Gastrocnemius medialis (tissue), 4 donors: ENCODE measurements at places on chromosomes 13 and 19. TPM values are rescaled to one million over a fixed set of nuclear protein-coding genes. Genes with fewer than 3 reads are reported as not detected.

DNA sequence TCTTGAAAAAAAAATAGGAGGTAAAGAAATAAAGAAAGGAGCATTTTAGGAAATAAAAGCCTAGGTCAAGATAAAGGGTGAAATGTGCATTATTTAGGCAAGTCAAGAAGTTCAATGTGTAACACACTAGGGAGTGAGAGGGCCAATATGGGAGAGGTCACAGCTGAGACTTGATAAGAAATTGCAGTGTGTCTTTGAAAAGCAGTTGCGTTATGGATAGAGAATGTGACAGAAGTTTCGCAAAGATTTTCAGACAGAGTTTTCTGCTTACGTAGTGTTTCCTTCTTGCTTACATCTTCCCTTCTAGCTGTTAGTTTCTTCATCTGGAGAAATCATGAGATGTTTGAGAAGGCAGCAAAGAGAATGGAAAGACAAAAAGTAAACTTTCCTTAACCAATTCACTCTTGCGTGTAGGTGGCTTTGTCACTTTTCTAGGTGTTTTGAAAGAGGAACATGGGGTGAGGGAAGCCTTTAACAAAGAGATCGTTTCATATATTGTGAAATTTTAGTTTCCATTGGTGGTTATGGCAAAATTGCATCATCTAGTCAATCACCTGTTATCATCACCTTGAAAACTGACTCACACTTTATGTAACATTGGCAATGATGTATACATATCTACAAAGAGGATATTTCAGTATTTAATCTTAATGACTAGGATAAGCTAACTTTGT is 975.5 kb downstream of the OLFM4 start:
- no peaks in the 10 kb centered on the region for H3K27me3 ChIP-seq
- H3K4me1 ChIP-seq, result no peaks in the 10 kb centered on the region
- no peak for DNase-seq
- no peak overlapping the region for H3K27ac ChIP-seq
- H3K36me3 ChIP-seq, result no peaks in the 10 kb centered on the region

DNA sequence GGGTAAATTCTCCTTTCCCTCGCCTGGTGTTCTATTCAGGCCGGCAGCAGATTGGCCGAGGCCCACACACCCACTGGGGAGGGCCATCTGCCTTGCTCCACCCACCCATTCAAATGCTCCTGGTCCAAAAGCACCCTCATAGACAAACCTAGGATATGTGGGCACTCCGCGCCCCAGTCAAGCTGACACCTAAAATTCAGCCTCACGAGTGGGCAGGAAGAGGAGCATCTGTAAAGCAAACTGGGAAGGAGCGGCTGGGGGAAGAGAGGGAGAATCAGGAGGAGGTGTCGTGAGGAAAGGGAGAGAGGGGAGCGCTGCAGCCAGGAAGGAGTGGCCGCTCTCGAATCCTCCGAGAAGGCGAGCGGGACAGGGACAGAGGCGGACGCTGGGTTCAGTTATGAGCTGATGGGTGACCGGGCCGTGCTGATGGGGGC is 136.9 kb downstream of the USP12 start:
- H3K27ac ChIP-seq, result no peak overlapping the region
- DNase-seq, result no peak
- no peaks in the 10 kb centered on the region for H3K27me3 ChIP-seq
- no peaks in the 10 kb centered on the region for H3K36me3 ChIP-seq
- no peaks in the 10 kb centered on the region for H3K4me1 ChIP-seq

DNA sequence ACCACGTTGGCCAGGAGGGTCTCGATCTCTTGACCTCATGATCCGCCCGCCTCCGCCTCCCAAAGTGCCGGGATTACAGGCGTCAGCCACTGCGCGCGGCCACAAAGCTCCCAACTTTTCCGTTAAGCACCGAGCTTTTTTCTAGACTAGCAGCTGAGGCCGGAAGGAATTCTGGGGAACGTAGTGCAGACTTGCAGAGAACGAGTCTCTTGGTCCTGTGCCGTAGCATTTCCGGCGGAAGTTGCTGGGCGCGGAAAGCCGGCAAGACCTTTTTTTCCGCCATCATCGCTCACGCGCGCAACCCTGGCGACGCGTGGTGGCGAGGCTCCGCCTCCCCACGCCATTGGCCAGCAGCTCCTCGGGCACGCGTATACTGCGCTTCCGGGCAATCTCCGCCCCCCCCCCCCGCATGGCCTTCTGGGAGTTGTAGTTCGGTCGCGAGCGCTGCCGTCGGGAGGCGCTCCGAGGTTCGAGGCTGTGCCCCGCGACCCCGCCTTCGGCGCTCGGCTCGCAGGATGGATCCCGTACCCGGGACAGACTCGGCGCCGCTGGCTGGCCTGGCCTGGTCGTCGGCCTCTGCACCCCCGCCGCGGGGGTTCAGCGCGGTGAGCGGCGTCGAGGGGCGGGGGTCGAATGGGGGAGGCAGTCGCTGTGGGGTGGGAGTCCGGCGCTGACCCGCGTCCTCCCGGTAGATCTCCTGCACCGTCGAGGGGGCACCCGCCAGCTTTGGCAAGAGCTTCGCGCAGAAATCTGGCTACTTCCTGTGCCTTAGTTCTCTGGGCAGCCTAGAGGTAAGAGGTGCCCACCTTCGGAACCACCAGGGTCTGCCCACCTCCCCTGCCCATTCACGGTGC is at the start of gene MVB12A:
TSS of gene MVB12A (plus strand) at position 427 of the 854 bp plus-strand sequence. CDS start at position 516, 89 bp downstream.
- H3K4me3 ChIP-seq, result peak within 1 kb of the TSS; percentile 96
- H3K36me3 ChIP-seq, result no peaks in the 10 kb centered on the region
- DNase-seq, result peak; percentile 97
- peaks cover 11% of the 10 kb centered on the region for H3K4me1 ChIP-seq
- no peaks in the 10 kb centered on the region for H3K27me3 ChIP-seq
- peak within 1 kb of the TSS; percentile 82 for H3K27ac ChIP-seq

GRCh38 chr19:30153326-30154210 is 211.5 kb downstream of the URI1 start:
- no peaks in the 10 kb centered on the region for H3K27me3 ChIP-seq
- no peak overlapping the region for H3K4me3 ChIP-seq
- H3K27ac ChIP-seq, result no peak overlapping the region
- H3K4me1 ChIP-seq, result no peaks in the 10 kb centered on the region
- H3K36me3 ChIP-seq, result no peaks in the 10 kb centered on the region
- DNase-seq, result no peak

DNA sequence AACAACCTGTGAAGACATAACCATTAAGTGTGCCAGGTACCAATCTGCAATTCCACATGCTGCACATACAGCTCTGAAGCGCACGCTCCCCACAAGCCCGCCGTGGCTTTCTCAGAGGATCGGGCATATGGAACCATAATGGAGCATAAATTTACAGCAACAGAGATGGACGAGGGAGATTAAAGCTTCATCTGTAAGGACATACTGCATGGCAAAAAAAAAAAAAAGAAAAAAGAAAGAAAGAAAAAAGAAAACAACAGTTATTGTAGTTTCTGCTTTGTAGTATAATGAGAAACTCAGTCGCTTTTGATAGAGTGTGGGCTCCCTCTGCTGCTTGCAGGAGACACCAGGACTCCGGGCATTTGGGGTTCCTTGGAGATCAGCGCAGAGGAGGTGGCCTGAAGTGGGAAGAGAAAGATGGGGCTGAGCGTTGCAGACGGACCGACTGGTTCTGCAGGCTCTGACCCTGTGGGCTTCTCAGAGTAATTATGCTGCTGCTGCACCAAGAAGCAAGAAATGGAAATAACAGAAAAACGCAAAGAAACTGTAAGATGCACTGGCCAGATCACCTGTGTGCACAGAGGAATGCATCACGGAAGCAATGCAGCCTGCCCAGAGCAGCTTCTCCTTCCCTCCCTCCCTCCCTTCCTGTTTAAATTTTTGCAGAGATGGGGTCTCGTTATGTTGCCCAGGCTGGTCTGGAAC is 10.8 kb upstream of the PDCD5 start:
- H3K4me1 ChIP-seq, result no peaks in the 10 kb centered on the region
- DNase-seq, result peak; percentile 15
- H3K27me3 ChIP-seq, result peaks cover 8% of the 10 kb centered on the region

DNA sequence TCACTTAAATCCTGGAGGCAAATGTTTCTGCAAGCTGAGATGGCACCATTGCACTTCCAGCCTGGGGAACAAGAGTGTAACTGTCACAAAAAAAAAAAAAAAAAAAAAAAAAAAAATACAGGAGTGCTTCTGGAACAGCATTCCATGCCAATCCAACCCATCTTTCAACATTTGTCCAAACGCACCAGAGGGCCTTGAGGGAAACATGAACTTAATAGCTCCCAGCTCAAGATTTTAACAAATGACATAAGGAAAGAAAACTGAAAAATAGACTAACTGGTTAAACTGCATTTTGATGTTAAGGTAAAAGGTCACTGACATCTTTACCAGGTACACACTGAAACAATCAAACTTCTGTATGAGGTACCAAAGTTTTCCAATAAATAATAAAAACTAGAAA is 47.7 kb upstream of the ZNF83 start:
- no peak overlapping the region for H3K4me3 ChIP-seq
- H3K4me1 ChIP-seq, result peaks cover under 1% of the 10 kb centered on the region
- H3K36me3 ChIP-seq, result no peaks in the 10 kb centered on the region
- H3K27me3 ChIP-seq, result no peaks in the 10 kb centered on the region

GRCh38 chr19:11451327-11451870 is 16.0 kb downstream of the PRKCSH start:
- no peak for DNase-seq
- no peaks in the 10 kb centered on the region for H3K4me1 ChIP-seq
- no peaks in the 10 kb centered on the region for H3K36me3 ChIP-seq
- no peak overlapping the region for H3K27ac ChIP-seq

GRCh38 chr13:36806102-36806501 is 12.9 kb upstream of the RFXAP start:
- H3K36me3 ChIP-seq, result no peaks in the 10 kb centered on the region
- no peak for DNase-seq
- H3K4me3 ChIP-seq, result no peak overlapping the region
- no peaks in the 10 kb centered on the region for H3K27me3 ChIP-seq

DNA sequence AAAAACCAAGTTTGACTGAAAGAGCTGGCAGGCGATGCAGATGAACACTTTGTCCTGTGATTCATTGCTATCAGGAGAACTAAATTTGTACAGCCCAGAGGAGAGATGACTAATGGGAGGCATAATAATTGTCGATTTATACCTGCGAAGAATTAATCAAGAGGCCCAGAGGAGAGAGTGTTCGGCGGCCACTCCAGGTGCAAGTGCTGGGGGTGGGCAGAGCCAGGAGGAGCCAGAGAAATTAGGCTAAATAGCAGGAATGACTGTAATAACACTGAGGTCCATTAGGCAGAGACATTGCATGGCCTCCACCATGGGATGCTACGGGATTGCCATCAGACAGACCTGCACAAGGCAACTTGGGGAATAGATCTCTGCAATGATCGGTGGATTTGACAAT is 107.7 kb upstream of the UQCRFS1 start:
- H3K4me3 ChIP-seq, result no peak overlapping the region
- H3K27ac ChIP-seq, result no peak overlapping the region
- H3K27me3 ChIP-seq, result no peaks in the 10 kb centered on the region
- H3K36me3 ChIP-seq, result no peaks in the 10 kb centered on the region
- no peaks in the 10 kb centered on the region for H3K4me1 ChIP-seq

GRCh38 chr19:29514525-29515232 is 11.1 kb upstream of the VSTM2B start:
- H3K27ac ChIP-seq, result no peak overlapping the region
- H3K36me3 ChIP-seq, result no peaks in the 10 kb centered on the region
- H3K4me1 ChIP-seq, result no peaks in the 10 kb centered on the region
- peaks cover 2% of the 10 kb centered on the region for H3K27me3 ChIP-seq
- DNase-seq, result no peak
- no peak overlapping the region for H3K4me3 ChIP-seq

- no peak for DNase-seq
- no peaks in the 10 kb centered on the region for H3K36me3 ChIP-seq
- H3K27ac ChIP-seq, result no peak overlapping the region
- H3K4me1 ChIP-seq, result no peaks in the 10 kb centered on the region
- no peak overlapping the region for H3K4me3 ChIP-seq
- H3K27me3 ChIP-seq, result no peaks in the 10 kb centered on the region
Observed at GRCh38 chr13:52673465-52673864, 20.8 kb downstream of the SUGT1 start.

GRCh38 chr19:10085641-10086590 is at the start of gene SHFL:
Gene SHFL (plus strand): TSS chr19:10086317. CDS start chr19:10086428, 111 bp downstream.
- no peaks in the 10 kb centered on the region for H3K4me1 ChIP-seq
- H3K27ac ChIP-seq, result peak within 1 kb of the TSS; percentile 80
- H3K27me3 ChIP-seq, result peaks cover 29% of the 10 kb centered on the region
- H3K4me3 ChIP-seq, result peak within 1 kb of the TSS; percentile 78

DNA sequence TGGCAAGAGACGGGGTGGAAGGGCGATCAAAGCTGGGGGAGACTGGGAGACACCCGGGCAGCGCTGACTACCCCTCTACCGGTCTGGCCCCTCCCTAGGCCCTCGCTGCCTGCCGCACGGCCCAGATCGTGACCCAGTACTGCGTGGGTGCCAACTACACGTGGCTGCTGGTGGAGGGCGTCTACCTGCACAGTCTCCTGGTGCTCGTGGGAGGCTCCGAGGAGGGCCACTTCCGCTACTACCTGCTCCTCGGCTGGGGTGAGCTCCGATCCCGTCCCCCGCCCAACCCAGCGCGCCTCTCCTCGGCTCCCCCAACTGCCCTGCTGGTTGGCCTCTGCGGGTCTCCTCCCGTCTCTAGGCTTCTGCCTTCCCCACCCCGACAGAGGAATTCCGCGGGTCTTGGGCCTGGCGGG is 8.8 kb downstream of the GIPR start:
- DNase-seq, result no peak
- H3K36me3 ChIP-seq, result no peaks in the 10 kb centered on the region
- H3K4me1 ChIP-seq, result peaks cover 4% of the 10 kb centered on the region
- H3K4me3 ChIP-seq, result peak overlapping the region; percentile 38
- H3K27me3 ChIP-seq, result peaks cover 51% of the 10 kb centered on the region

GRCh38 chr19:53927739-53928138 is 18.7 kb downstream of the CACNG7 start:
- no peak for DNase-seq
- no peaks in the 10 kb centered on the region for H3K36me3 ChIP-seq
- no peak overlapping the region for H3K27ac ChIP-seq
- no peaks in the 10 kb centered on the region for H3K27me3 ChIP-seq
- no peak overlapping the region for H3K4me3 ChIP-seq

DNA sequence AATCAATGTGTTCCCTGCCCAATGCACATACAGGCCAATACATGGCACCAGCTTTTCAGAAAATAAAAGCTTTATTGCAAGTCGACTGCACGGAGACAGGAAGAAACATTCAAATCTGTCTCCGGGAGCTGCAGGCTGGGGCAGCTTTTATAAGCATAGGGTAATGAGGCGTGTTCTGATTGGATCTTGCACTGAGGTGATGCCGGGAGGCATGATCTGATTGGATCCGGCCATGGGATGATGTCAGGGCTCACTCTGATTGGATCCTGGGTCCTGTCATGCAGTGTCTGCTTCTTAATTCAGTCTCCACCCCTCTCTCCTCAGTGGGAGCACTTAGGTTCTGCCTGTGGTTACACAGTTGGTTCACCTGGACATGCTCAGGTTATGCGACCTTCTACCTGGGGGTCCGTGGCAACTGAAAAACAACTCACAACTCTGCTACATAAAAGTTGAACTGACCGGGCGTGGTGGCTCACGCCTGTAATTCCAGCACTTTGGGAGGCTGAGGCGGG is 11.8 kb upstream of the FBN3 start:
- no peak for DNase-seq
- no peak overlapping the region for H3K4me3 ChIP-seq
- H3K36me3 ChIP-seq, result no peaks in the 10 kb centered on the region
- H3K27me3 ChIP-seq, result no peaks in the 10 kb centered on the region

- no peak for DNase-seq
- no peak overlapping the region for H3K4me3 ChIP-seq
- no peaks in the 10 kb centered on the region for H3K27me3 ChIP-seq
- no peaks in the 10 kb centered on the region for H3K36me3 ChIP-seq
Observed at GRCh38 chr13:74274916-74275315, 140.7 kb upstream of the KLF12 start.

The ZAR1L gene
- not detected for total RNA-seq

The PLIN4 gene
- 282 TPM for total RNA-seq

The ATXN8OS gene
- not detected for total RNA-seq

The IQCN gene
- 0.29 TPM for total RNA-seq

The TEX29 gene
- total RNA-seq, result 3.4 TPM

The PROZ gene
- not detected for total RNA-seq

The CCDC124 gene
- 76.4 TPM for total RNA-seq
